ENCODE measurements at places on chromosomes 12 and 14.

- no peak for DNase-seq
Observed at GRCh38 chr12:99567072-99567471, 80.5 kb upstream of the GARIN6 start.

DNA sequence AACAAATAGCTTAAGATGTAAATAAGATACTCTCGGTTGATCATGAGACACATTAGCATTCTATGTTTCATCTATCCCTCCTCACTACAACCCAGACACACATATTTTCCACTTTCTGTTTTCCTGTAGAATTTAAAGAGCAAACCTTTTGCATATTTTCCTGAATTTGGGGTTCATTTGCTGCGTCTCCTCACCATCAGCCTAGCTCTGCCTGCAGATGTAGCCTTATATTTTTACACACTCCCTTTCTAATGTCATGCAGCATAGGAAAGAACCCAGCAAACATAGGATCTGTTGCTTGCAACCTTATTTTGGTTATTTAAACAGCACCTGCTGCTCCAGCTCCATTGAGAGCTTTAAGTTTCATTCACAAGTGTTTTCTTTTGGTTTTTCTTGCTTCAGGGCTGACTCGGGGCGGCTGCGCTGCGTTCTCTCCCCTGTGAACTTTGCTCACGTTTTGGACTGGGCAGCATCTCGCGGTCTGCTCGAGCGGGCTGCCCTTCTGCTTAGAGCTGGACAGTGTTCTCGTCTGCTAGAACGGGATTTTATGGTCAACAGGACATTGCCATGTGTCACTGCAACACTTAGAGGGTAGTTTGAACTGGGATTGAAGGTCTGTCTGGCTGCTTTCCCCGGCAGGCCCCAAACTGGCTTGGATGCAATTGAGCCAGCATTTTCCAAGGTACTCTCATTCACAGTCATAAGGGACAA, 57.8 kb upstream of the VRK1 start:
- DNase-seq = no peak

DNA sequence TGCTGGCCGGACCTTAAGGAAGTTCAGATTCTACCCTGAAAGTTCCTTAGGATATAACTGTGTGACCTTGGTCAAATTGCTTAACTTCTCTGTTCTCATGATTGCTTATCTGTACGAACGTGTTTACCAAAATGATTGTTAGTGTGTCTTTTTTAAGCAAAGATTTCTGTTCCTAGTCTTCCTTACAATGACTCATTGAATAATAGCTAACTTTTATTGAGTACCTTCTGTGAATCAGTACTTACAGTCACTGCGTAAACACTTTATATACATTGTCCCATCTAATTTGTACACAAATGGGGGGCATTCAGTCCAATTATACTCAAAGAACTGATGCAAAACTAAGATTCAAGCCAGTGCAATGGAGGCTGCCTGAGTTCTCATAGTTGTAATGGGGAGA, 4.2 kb upstream of the TMEM30B start:
- DNase-seq = no peak

DNA sequence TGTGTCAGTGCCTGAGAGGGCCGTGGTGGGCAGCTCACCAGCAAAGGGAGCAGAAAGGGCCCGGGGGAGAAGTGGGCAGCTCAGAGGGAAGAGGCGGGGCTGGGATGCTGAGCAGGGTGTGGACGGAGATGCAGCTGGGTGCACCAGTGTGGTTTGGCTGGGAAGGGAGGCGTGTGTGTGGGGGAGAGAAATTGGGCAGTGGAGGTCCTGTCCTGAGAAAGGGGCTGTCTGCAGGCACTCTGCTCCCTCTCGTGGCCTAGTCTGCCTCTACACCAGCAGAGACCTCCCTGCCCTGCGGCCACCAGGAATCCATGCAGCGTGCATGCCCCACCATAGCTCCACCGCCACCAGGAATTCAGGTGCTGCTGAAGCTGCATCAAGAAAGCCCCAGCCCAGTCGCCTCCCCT, 6.4 kb downstream of the TMEM121 start:
- no peak for DNase-seq

- DNase-seq = no peak
Observed at GRCh38 chr12:111227476-111228420, 141.1 kb downstream of the PHETA1 start.

- DNase-seq = no peak
Observed at GRCh38 chr12:5458229-5459050, 26.5 kb downstream of the NTF3 start.

DNA sequence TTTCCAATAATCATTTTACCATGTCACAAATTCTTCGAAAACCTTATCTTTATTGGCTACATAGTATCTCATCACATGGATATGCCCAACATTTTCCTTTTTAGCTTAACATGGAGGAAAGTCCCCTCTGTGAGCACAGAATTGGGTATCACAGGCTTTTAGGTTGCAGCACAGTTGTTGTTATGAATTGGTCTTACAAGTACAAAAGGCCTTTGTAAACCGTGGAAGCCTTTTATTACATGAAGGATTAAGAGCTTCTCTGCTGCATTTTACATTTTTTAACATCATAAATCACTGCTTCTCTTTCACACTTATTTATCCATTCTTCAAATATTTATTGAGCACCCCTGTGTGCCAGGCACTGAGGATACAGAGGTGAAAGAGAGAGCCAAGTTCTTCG, 26.2 kb downstream of the UBE3B start:
- DNase-seq = no peak

DNA sequence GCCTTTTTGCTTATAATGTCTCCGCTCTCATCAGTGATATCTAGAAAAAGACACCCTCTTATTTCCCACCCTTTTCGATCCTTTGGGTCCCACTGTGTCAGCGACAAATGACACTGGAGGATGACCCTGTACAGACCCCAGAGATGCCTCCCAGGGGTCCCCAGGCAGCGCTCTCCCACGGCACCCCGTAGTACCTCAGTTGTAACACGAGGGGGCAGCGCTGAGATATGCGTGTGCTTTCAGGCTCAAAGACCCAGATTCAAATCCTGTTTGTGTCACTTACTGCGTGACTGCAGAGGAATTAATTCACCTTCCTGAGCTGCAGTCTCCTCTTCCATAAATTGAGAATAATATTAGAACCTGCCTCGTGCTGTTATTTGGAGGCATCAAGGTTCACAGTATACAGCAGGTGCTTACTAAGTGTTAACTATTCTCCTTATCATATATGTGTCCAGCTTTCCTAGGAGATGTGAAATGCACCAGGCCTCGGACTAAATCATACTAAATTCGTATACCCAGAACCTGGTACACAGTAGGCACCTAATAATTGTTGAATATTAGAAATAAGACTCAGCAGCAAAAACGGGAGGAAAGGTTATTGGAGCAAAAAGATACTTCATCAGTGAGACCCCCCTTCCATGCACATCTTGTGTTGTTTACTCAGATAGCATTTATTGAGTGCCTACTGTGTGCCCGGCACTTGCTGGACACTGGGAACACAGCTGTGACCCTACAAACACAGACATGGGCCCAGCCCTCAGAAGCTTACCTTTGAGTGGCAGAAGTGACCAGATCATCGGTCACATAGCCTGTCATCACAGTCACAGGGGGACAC, 99.9 kb downstream of the PHETA1 start:
- peak; percentile 35 for DNase-seq

GRCh38 chr14:24463884-24464785, 21.6 kb upstream of the SDR39U1 start:
- DNase-seq = no peak

DNA sequence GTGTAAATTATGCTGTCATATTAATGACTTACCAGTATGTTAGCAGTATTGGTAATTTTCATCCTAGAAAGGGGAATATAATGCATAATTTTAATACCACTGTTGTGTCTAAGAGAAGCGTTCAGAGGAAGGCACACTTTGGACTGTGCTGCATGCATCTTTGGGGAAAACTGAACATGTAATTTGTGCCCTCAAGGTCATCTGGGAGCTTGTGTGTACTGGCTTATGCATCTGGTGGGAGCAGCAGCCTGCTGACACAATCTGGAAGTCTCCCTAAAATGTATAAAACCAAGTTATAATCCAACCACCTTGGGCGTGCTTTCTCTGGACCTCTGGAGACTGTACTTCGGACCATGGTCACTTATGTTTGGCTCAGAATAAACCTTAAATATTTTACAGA, 14.1 kb downstream of the FGD4 start:
- no peak for DNase-seq

GRCh38 chr12:3102771-3103410, 25.7 kb downstream of the TSPAN9 start:
- DNase-seq = no peak

GRCh38 chr12:56425193-56425592, 24.0 kb downstream of the TIMELESS start:
- no peak for DNase-seq

- DNase-seq = no peak
Observed at GRCh38 chr14:26596543-26597061, 1.2 kb downstream of the NOVA1 start.

GRCh38 chr12:52062167-52063081, 7.4 kb upstream of the ATG101 start:
- DNase-seq = no peak

DNA sequence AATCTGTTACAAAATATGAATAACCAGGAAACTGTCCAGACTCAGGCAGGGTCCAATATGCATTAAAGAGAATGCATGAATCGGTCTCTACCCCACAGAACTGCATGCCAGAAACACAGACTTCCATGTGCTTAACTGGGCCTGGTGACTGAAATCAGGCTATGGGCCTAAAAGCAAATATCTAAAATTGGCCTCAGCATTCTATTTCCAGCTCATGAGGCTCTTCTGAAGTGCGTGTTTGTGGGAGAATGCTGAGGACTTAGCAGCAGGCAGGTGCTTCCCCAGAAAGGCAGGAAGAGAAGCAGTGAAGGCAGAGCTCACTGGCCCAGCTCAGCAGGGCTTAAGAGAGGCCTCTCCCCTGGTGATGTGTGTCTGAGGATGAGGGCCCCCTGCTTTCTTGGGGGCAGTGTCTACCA, 48.5 kb downstream of the ADGRD1 start:
- DNase-seq = no peak

DNA sequence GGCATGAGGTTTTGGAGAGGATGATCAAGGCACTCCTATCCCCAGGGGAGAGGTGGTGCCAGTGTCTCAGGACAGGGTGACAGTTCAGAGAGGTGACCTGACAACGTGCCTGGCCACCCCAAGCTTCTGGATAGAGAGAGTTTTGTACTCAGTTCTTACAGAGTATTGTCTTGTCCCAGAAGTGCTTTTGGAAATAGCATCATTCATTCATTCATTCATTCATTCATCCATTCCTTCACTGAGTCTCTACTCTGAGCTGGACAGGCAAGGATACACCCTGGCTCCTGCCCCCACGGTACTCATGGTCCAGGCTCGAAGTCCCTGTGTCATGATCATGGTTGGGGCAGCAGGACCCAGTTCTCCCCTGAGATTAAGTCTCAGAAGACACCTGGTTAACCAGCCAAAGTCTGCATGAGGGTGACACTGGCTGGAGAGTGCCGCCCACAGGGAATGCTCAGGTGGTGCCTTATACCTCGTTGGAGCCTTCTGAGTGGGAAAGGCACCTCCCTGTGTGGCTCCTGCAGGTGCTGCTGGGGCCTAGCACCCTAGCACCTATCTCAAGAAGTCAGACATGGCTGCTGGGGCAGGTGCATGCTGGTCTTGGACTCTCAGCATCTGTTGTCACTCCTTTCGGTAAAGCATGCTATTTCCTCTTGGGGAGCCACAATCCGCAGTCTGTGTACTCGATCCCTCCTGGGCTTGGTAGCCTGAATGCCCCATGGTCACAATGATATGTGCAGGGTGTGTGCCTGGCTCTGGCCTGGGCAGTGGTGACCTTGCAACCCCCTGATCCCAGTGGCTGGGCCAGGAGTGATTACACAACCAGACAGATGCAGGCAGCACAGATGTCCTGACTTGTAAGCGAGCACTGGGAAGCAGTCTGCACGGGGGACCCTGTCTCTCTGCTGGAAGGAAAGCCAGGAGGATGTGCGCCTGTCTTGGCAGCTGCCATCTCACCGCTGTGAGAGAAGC, 57.8 kb downstream of the C14orf132 start:
- no peak for DNase-seq

GRCh38 chr12:62003701-62004100, 256.5 kb upstream of the USP15 start:
- DNase-seq = no peak

- no peak for DNase-seq
Observed at GRCh38 chr14:85250414-85251189, 279.3 kb upstream of the FLRT2 start.

GRCh38 chr12:3684449-3685051, 68.4 kb downstream of the CRACR2A start:
- no peak for DNase-seq

DNA sequence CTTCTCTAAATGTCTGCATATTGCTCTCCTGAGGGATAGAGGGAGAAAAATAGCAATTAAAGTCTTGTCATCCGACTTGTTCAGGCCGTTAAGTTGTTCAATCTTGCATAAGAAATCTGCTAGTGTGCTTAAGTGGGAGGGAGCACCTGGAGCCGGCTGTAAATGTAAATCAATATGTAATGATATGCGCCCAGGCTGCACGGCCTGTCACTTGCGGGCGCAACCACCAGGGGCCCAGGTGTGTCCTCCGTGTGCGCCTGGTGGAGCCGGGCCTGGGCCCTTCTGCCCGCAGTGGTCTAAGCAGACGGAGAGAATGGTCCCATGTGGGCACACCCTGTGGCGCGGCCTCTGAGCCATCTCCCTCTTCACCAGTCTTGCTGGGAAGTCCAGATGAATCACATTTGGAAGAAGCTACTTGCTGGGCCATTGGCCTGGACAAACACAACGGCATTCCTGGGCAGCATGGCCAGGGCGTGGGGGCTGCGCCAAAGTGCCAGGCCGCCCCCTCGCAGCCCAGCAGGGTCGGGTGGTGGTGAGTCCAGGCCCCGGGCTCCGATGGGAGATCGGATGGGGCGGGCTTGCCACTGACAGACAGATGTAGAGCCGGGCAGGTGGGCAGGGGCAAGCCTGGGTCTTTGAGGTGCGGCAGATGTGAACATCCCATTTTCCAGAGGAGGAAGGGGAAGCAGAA, 193.3 kb upstream of the C14orf180 start:
- DNase-seq = no peak

- no peak for DNase-seq
Observed at GRCh38 chr12:96101806-96102205, 66.4 kb upstream of the LTA4H start.

DNA sequence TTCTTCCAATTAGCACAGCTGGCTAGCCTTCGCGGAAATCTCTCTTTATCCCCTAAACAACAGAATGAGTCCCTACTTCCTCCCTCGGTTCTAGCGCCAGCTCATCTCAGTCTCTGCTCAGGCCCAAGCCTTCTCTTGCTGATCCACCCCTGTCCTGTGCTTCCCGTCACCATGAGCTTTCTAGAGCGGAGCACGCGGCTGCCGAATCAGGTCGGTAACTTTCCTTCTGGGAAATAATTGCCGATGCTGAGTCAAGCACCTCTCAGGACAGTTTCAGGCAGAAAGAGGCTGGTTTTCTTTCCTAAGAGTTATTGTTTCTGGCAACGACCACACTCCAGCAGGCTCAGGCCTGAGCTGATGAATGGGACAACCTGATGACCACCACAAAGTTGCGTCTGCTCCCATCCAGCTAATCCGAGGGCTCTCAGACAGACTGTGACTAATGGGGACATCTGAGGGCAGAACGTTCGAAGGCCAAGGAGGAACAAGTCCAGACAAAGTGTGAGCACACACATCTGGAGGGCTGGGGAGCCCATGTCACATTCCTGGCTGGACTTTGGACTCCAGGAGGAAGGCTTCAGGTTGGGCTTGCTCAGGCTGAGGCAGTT, 13.6 kb upstream of the GPR68 start:
- peak; percentile 58 for DNase-seq

- DNase-seq = no peak
Observed at GRCh38 chr14:57549016-57549564, 55.4 kb upstream of the CCDC198 start.

Data from activated CD4-positive, alpha-beta T cell treated with anti-CD3 and anti-CD28 coated beads, Interleukin-2, Interleukin-6, amounts not matched to agents 100 ng/mL and 50 ng/mL, durations not matched to agents 16 hours and 8 hours (primary cell).